Right lobe of liver (tissue), 6 donors: ENCODE measurements at places on chromosomes 3 and 15. TPM values are rescaled to one million over a fixed set of nuclear protein-coding genes. Genes with fewer than 3 reads are reported as not detected.

- no peak for DNase-seq
Observed at GRCh38 chr3:71361334-71361890, 222.1 kb downstream of the FOXP1 start.

RPP25 gene
- total RNA-seq, result 2.4 TPM

- no peak for DNase-seq
Observed at GRCh38 chr3:172869368-172869771, 118.8 kb downstream of the ECT2 start.

SERPINI1 gene
- total RNA-seq, result 1.3 TPM

SIN3A gene
- 20.7 TPM for total RNA-seq

TAGLN3 gene
- total RNA-seq, result not detected

SSUH2 gene
- 1.3 TPM for total RNA-seq

DNA sequence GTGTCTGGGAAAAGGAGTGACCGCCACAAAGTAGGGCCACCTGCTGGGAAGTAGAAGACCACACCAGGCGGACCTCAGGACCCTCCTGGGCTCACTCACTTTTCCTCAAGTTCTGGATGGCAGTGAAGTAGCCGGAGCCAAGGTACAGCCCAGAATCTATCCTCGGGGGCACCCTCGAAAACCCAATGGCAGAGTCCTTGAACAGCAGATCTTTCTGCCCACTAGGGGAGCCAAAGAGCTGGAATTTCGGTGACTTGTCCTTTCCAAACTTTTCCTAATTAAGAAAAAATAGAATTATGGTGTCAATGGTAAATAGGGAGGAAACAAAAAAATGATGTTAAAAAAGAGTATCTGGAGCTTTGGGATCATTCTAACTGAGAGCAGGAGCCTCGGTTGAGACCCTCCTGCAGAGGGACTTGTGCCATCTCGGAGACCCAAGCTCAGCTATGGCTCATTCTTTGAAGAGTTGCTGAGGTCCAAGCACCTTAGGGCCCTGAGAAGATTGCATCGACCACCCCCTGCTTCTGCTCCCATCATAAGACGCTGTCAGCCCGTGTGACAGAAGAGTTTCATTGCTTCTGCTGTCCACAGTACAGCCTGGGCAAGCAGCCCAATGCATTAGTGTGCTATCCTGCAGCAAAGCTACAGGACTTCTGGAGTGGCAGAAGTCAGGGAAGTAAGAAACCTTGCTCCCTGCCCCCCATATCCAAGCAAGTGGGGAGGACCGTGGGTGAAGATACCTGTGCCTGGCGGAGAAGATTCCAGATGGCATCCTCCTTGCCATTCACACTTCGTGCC, 14.8 kb downstream of the LTF start:
- DNase-seq, result no peak

GOLGA8G gene
- 0.06 TPM for total RNA-seq

GRCh38 chr15:64636556-64636955, 138.8 kb downstream of the RBPMS2 start:
- DNase-seq, result no peak

- no peak for DNase-seq
Observed at GRCh38 chr3:50644561-50644960, 27.6 kb downstream of the MAPKAPK3 start.

ASB7 gene
- 5.4 TPM for total RNA-seq

CACNA1D gene
- total RNA-seq, result 9.4 TPM

- DNase-seq, result peak; percentile 34
Observed at GRCh38 chr15:77025941-77026411, 31.1 kb downstream of the PSTPIP1 start.

BLM gene
- total RNA-seq, result 0.20 TPM

- no peak for DNase-seq
Observed at GRCh38 chr15:37138591-37139215, 38.4 kb upstream of the MEIS2 start.

DNA sequence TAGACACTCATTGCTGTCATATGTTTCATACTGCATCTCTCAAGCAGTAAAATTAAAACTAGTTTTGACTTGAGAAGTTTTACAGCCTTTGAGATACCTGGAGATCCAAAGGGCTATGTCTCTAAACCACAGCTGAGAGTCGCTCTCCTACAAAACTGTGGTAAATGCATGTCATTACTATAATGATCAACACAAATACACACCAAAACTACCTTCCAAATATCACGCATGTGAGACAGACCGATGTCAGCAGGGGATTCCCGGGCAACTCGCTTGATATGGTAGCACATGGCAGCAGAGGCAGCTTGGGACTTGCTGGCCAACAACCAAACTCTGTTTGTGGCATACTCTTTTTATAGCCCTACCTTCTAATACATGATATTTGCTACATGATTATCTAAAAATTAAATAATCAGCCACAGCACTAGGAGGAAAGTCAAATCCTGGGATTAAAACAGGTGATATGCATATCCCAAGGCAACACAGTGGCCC, 56.3 kb downstream of the PDZRN3 start:
- DNase-seq, result no peak

GRCh38 chr15:99249270-99249841, at the start of gene TTC23:
TTC23 (minus strand) TSS chr15:99249581; CDS start chr15:99228712, 20,869 bp downstream.
- DNase-seq, result peak; percentile 58

HTR3E gene
- total RNA-seq, result not detected

AGBL1 gene
- not detected for total RNA-seq

DNA sequence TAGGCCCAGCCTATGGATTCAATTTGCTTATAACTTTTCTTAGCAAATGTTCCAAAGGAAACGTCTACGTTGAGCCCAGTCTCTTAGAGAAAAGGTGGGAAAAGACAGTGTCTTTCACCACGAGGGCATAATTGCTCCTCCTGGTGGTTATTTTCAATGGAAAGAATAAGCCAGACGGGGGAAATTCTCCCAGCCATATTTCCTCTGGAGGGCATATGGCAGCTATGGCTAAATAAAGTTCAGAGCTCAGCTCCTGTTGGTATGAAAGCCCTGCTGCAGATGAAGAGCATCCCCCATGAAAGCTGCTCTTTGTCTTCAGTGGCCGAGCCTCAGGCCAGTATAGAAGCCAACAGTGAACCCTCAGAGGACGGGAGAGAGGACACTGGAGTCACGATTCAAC, 297.9 kb downstream of the RYR3 start:
- DNase-seq, result no peak

EID1 gene
- total RNA-seq, result 52.4 TPM

TGM5 gene
- not detected for total RNA-seq

- DNase-seq, result no peak
Observed at GRCh38 chr15:85937661-85938060, 142.0 kb upstream of the AGBL1 start.

TRH gene
- not detected for total RNA-seq

GRCh38 chr3:26012241-26012745, 222.4 kb downstream of the OXSM start:
- DNase-seq, result no peak

GRCh38 chr15:34584996-34585395, 1.5 kb upstream of the GOLGA8B start:
- DNase-seq, result no peak
